Left ventricle myocardium superior (tissue), 1 donor: ENCODE measurements at places on chromosomes 5 and 9. TPM values are rescaled to one million over a fixed set of nuclear protein-coding genes. Genes with fewer than 3 reads are reported as not detected.

- DNase-seq, result no peak
Observed at GRCh38 chr9:108859459-108860114, 2.5 kb upstream of the ACTL7A start.

DNA sequence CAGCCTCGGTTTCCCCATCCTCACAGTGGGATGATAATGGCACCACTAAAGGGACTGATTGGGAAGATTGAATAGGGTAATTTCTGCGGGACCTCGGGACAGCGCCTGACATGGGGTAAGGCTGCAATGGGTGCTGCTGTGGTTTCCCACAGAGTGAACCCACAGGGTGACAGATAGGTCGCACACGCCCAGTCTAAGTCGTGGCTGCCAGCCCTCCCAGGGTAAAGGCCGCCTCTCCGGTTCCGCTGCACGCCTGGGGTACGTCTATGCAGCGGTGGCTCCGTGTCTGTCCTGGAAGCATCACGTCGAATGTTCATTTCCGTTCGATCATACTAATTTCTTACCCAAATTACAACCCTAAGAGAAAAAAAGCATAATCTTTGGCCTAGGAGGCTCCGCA is 631 bp downstream of the CFAP77 start:
- DNase-seq, result no peak

The ACOT12 gene
- total RNA-seq, result not detected

The PRR16 gene
- 12.9 TPM for total RNA-seq

DNA sequence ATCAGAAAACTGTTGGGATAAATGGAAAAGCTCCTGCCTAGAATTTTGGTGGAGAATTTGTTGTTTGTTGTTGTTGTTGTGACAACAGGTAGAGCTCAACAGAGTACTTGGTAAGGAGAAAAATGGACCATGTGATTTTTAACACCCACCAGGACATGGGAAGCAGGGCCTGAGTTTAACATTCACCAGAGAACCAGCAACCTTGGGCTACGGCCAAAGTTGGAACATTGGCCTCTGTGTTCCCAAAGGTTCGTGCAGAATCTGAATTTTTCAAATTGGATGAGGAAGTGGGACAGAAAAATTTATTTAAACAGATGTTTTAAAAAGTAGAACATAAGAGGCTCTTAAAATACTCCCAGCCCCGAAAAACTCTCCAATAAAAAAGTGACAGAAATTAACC is 127.0 kb downstream of the GNA14 start:
- DNase-seq, result peak; percentile 64

- no peak for DNase-seq
Observed at GRCh38 chr5:60738461-60738860, 38.5 kb upstream of the DEPDC1B start.

The POU5F2 gene
- 0.30 TPM for total RNA-seq
